ENCODE measurements at places on chromosomes 3 and 15.

DNA sequence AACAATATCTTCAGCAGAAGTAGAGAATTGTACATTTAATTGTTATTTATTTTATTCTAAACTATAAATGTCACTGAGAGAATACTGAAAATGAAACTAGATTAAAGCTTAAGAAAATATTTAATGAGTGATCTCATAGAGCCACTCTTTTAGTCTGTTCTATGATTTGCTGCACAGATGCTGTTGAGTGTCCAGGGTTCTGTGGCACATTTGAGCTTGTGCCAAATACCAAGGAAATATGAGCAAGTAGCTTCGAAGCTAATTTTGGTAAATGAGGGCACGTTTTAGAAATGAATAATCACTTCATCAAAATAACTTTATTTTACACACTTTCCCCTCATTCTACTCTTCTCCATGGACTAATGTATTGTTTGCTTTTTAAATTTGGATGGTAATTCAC, 53.6 kb upstream of the THRB start:
- DNase-seq = no peak

- DNase-seq = peak; percentile 32
These were observed 16.9 kb upstream of the SEMA4B start for GRCh38 chr15:90184119-90184785.

DNA sequence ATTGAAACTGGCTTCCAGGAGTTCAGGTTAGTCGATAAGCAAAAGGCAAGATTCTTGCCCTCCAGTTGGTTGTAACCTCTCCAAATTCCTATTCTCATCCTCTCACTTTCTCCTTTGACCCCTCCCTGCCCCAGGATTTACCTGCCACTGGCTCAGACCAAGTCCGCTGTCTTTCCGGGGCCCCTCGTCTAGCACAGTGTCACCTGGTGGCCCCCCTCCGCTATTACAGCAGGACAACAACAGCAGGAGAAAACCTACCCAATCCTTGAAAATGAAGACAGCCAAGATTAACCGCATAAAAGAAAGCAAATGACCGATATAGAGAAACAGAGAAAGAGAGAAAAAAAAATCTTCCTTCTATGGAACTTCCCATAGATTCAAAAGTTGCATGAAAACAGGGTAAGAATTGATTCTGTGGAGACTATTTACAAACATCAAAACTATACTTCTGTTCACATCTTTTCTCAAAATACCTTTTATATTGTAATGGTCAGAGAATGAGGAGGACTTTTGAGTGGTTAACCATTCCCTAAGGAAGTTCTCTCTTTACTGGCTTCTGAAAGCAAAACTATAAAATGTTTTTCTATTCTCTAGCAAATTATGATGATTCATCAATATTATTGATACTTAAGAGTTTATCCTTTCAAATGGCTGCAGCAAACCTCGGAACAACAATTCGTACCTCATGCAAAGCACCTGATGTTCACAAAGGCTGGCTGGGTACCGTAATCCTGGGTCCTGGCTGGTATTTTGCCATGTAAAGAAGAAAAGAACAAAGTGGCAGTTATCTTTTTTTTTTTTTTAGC, 10.0 kb upstream of the ST8SIA2 start:
- DNase-seq = no peak

DNA sequence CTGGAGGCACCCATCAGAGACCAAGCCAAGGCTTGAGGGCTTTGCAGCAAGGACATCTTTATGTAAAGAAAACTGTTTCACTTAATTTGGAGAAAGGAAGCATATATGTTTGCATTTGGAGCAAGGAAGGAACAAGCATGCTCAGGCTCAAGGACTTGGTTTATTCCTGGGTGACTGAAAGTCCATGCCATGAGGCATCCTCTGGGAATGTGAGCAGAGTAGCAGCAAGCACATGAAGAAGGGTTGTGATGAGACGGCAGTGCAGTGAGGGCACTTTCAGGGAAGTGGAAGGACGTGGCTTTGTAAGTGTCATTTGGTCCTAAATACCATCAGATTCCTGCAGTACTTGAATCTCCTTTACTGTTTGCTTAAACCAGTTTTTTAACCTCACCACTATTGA, 26.8 kb downstream of the POLG start:
- no peak for DNase-seq

- no peak for DNase-seq
These were observed 26.6 kb downstream of the SEC61A1 start for GRCh38 chr3:128078875-128079274.

- DNase-seq = peak; percentile 88
These were observed 777 bp downstream of the RNU5B-1 start for GRCh38 chr15:65305150-65305758.

- DNase-seq = no peak
These were observed 314.7 kb downstream of the MAGI1 start for GRCh38 chr3:65723985-65724384.

DNA sequence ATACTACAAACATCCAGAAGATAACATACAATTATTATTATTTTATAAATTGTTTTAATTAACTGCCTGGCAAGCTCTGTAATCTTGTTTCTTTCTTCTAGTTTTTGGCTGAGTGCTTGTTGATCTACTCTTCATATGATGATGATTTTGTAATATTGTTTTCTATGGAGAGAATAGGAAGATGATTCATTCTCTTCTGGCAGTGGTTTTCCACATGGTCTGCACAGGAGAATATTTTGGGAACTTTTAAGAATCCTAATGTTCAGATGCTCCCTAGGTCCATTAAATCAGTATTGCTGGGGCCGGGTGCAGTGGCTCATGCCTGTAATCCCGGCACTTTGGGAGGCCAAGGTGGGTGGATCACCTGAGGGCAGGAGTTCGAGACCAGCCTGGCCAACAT, 37.6 kb downstream of the CACNA2D3 start:
- no peak for DNase-seq

DNA sequence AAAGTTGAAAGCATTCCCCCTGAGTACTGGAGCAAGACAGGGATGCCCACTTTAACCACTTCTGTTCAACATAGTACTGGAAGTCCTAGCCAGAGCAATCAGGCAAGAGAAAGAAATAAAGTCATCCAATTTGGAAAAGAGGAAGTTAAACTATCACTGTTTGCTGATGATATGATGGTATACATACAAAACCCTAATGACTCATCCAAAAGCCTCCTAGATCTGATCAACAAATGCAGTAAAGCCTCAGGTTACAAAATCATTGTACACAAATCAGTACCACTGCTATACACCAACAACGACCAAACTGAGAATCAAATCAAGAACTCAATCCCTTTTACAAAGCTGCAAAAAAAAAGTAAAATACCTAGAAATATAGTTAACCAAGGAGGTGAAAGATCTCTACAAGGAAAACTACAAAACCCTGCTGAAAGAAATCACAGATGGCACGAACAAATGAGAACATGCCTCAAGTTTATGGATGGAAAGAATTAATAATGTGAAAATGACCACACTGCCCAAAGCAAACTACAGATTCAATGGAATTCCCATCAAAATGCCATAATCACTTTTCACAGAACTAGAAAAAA, 40.3 kb downstream of the RPL39L start:
- DNase-seq = no peak

DNA sequence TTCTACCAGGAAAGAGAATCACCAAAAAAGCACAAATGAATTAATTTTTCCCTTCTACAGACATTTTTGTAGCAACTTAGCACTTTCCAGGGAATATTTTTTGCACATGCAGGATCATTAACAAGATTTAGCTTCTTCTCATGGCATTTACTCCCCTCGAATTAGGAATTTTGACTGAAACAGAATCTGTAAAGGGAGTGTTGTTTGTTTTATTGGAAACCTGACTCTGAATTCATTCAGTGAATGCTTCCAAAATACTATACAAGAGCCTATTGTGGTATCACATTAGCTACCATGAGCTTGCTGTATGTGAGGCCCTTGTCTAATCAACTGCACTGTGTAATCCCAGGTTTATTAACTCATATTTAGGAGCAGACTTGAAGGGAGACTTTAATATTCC, 130.4 kb upstream of the ATP10A start:
- DNase-seq = no peak

GRCh38 chr3:120566243-120566975, 29.7 kb upstream of the NDUFB4 start:
- no peak for DNase-seq

DNA sequence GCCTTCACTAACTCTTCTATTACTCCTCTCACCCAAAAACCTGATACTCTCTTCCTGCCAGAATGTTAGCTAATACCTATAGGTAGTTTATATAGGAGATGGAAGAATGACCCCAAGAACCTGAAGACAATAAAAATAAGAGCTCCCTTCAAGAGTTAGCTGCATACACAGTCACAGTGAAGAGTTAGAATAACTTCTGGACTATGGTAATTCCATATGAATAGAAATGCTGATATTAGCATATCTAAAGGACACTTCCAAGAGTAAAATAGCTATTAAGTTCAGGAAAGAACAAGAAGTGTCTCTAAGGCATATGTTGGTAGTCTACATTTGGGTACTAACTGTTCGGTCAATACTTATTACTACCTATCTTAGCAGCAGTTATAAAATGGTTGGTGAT, 134.2 kb downstream of the VGLL3 start:
- DNase-seq = no peak

GRCh38 chr3:153448151-153448829, 286.3 kb downstream of the RAP2B start:
- no peak for DNase-seq

- DNase-seq = no peak
These were observed 554.0 kb downstream of the NSUN3 start for GRCh38 chr3:94616833-94617232.

Measured in T1000 (cell line).